ENCODE measurements at places on chromosomes 6 and 20. TPM values are rescaled to one million over a fixed set of nuclear protein-coding genes. Genes with fewer than 3 reads are reported as not detected.

DNA sequence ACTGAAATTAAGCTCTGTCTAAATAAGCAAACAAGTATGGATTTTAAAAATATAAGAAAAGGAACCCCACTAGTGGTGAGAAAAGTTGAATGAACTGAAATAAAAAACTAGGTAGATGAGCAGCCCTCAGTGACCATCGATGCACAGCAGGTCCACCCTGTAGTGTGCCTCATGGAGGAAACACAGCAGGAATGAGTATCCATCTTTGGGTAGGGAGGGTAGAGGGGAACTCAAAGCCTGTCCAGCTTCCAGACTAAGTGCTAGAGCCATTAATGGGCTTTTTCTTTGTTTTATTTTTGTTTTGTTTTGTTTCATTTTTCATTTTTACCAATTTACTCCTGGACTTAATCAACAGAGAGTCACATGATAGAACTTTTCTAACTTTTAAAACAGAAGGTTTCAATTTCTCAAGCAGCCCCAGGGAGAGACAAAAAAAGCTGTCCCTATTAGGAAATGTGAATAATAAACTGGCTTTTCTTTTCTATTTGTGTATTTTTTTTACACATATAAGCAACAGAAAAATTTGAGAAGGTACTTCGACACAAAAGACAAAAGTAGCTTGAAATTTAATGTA lies 700.6 kb downstream of the HACE1 start:
- no peak for DNase-seq

DNA sequence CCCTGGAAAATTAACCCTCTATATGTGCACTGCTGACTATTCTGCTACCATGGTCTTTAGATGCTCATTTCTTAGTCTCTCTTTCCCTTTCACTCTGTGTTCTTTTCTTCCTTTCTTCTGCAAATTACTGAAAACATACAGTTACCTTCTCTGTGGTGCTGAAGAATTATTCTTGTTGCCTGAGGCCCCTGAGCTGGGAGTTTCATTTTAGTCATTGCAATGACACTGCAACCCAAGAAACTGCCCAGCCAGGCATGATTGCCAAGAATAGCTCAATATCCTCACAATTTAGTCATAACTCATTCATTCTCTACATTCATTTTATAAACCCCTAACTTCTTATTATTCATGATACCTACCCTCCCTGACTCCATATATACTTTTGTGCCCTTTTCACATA lies 245.8 kb upstream of the RAB32 start:
- DNase-seq, result no peak

GRCh38 chr6:111657146-111657545 lies 51.5 kb upstream of the TRAF3IP2 start:
- no peak for DNase-seq

DNA sequence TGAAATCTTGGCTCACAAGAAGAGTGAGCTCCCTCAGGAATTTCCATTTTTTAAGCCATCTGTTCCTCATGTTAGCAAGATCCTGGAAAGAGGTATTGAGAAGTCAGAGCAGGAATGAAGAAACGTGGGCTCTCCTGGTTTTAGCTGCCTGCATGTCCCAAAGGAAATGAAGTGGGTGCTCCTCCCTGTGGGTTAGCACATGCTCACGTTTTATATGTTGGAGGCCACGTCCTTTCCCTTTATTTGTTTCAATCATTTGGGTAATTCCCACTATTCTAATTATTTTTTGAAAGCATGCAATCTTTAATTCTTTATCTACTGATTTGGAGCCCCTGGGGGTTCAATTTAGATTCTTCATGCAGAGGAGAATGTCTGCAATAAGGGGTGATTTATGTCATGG lies 4.3 kb upstream of the MAP3K4 start:
- DNase-seq, result no peak

DNA sequence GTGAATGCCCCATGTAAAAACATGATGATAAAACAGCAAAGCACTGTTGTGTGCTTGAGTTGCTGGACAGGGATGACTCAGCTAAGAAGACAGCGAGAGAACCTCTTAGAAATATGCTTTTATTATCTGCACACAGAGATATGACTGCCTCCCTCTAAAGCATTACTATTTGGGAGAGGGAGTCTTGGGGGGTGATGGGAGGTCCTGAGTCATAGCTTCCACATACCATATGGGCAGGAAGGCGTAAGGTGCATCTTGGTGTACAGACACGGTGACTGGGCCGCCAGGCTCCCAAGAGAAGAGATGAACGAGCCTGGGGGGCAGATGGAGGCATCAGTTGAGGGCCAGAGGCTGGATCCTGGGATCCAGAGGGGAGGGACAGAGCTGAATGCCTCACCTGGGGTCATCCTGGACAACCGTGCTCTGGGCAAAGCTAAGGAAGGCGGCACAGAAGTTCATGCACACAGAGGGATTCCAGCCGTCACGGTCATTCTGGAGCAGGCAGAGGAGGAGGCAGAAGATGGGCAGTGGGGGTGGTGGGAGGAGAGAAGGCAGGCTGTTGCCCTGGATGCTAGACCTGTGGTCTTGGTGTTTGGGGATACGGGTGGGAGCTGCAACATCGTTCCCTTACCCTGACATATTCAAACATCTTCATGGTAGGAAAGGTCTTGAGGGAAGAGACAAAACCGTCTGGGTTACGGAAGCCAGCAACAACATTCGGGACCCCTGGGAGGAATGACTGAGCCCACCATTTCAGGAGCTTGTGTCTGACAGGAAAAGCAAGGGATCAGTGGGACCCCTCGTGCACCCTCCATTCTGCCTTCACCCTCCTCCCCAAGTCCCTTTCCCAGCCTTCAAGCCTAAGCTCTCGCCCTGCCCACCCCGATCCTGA lies 2.0 kb downstream of the DXO start:
- no peak for DNase-seq

DNA sequence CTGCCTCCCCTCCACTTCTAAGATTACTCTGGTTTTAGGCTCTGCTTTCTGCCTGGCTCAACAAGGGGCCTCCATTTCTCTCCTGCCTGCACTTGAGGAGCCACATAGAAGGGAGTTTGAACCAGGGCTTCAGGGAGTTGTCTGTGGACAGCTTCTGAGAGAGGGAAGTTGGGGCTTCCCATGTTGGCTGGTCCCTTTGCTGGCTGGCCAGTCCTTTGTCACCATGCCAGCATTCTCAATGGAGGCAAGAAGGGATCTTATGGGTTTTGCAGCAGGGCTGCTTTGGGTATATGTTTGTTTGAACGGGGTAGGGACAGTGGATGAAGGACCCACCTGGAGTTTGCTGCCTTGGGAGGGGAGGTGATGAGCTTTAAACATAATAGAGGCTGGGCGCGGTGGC lies 124.9 kb downstream of the CARMIL1 start:
- DNase-seq, result no peak

- DNase-seq, result no peak
These were observed 59.0 kb downstream of the SLC23A2 start for GRCh38 chr20:4942331-4942730.

GRCh38 chr6:80446454-80447045 lies 340.1 kb downstream of the BCKDHB start:
- no peak for DNase-seq

DNA sequence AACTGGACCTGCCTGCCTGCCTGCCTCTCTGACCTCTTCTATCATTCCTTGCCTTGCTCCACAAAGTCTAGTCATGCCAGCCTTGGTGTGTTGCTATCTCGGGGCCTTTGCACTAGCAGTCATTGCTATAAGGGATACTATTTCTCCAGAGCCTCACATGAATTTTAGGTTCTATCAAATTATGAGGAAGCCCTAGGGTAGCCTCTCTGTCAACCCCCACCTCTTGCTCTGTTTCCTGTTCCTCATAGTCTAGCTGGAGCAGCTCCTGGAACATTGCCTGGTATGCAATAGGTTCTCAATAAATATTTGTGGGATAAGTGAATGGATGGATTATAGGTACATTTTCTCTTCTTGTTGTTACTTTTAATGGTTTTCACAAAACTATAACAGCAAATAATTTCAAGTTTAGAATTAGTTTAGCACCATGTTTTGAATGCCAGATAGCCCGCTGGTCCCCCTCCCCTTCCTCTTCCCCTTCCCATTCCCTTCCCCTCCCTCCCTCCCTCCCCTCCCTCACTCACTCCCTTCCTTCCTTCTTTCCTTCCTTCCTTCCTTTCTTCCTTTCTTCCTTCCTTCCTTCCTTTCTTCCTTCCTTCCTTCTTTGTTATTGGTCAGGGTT lies 46.9 kb upstream of the DTNBP1 start:
- DNase-seq, result no peak

DNA sequence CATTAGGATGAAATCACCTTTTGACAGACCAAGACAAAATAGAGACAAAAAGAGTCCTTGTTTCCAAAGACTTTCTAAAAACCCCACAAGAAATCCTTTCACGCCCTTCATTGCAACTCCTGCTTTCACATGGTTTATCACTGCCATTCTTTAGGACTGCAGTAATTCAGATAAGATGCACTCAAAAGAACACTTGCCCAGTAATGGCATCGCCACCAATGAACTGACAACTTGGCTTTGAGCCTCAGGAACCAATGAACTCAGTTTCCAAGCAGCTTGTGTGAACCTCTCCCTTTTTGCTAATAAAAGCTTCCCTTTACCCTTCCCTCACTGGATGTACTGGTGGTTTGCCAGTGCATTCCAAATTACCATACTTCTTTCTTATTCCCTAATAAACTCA lies 21.8 kb downstream of the OSTM1 start:
- DNase-seq, result no peak

DNA sequence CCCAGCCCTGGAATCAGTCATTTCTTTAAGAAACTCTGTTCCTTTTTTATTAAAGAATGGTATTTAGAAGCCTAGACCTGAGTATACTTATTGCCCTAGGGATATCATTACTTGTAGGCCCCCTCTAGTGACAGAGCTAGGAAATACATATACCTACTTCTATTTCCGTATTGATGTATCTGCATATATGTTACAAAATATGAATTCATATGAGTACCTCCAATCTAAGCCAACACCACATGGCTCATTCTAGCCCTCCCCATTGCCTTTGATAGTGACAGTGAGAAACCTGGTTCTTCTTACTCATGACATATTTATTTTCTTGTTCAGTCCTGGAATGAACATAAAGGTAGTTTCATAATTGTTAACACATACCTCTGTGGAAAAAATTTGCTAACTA lies 137.2 kb downstream of the FARS2 start:
- DNase-seq, result no peak

GRCh38 chr20:42531508-42531961 lies 658.2 kb downstream of the PTPRT start:
- DNase-seq, result no peak

Gene TMEM200A
- 0.63 TPM for total RNA-seq

Gene NRM
- 4.2 TPM for total RNA-seq

Gene L3MBTL1
- total RNA-seq, result 4.1 TPM

Gene HLA-DQA1
- total RNA-seq, result 0.63 TPM

Gene ZFP64
- 9.1 TPM for total RNA-seq

Gene VWA7
- 7.5 TPM for total RNA-seq

Gene KIAA1586
- total RNA-seq, result 4.7 TPM

Data from right atrium auricular region (tissue), 2 donors.